ENCODE measurements at places on chromosomes 2 and 18. TPM values are rescaled to one million over a fixed set of nuclear protein-coding genes. Genes with fewer than 3 reads are reported as not detected.

The STAT4 gene
- total RNA-seq: 1.1 TPM

The MPP4 gene
- total RNA-seq: not detected

The CNTNAP5 gene
- not detected for total RNA-seq

The POTEI gene
- not detected for total RNA-seq

The KANSL1L gene
- total RNA-seq: 11.2 TPM

The AFF3 gene
- total RNA-seq: 16.0 TPM

The KLHL41 gene
- 0.29 TPM for total RNA-seq

The RFTN2 gene
- under 0.01 TPM for total RNA-seq

The GPR17 gene
- total RNA-seq: not detected

The PAX8 gene
- 118 TPM for total RNA-seq

GRCh38 chr2:59851836-59852475, 701.5 kb downstream of the BCL11A start:
- no peak for DNase-seq

- no peak for DNase-seq
Measured at GRCh38 chr2:68246396-68246795, 5.9 kb downstream of the PPP3R1 start.

GRCh38 chr2:128300151-128301020, 18.3 kb downstream of the HS6ST1 start:
- no peak for DNase-seq

- DNase-seq: no peak
Measured at GRCh38 chr2:141889788-141890187, 241.0 kb downstream of the LRP1B start.

GRCh38 chr2:116804901-116805300, 1009.6 kb upstream of the DDX18 start:
- DNase-seq: no peak

DNA sequence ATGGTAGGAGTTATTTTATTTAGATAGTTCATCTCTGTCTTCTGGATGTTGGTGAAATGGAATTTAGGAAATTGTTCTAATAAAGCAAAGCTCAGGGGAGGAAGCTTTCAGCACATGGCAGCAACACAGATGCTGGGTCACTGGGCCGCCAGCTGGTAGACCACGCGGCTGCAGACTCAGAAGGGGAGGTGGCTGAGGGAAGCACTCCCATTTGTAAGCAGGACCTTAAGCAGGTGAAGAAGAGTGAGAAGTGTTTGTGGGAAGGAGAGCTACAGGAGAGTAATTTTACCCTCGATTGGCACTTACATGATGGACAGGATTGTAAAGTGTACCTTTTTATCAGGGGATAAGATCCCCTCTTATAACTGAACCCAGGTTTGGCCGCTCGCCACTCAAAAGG, 24.4 kb downstream of the NMS start:
- no peak for DNase-seq

DNA sequence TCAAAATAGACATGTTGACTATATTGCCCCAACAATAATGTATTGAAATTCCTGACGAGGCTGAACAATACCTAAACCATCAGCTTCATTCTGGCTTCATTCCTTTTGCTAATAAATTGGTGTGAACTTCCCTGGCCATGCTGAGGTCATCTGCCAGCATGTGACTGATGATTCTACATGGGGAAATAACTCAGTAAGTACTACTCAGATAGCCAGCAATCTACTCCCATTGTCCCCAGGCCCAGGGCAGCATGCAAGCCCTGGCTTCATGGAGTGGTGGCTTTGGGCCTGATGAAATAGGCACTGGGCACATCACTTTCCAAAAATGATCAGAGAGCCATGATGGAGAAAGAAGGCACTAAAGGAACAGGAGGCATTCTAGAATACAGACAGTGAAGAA, 468.5 kb upstream of the PIK3C3 start:
- no peak for DNase-seq

DNA sequence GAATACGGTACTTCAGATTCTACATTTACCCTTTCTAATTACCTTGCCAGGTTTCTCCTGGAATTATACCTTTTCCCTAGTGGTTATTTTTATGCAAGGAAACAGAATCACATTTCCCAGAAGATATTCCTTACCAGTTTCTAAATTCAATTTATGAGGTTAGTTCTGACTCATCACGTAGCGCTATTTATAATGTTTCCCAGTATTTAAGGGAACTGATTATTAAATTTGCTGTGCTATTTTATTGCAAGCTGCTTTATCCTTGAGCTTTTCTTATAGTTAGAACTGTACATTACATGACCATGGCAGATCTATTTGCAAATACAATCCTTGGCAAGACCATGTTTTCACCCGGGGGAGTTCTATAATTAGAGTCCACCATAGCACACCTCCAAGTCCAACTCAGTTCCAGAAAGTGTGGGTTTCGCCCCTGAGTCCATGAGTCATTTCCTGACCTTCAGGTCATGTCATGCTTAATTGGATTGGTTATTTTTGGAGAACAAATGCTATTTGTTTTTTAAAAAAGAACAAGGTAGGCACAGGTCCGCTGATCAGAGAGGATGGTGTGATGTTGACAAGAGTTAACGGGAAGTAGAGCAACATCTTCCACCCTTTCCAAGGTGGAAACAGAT, 126.6 kb downstream of the ZNF532 start:
- DNase-seq: no peak

GRCh38 chr2:150663143-150663542, 175.7 kb upstream of the RND3 start:
- DNase-seq: no peak

DNA sequence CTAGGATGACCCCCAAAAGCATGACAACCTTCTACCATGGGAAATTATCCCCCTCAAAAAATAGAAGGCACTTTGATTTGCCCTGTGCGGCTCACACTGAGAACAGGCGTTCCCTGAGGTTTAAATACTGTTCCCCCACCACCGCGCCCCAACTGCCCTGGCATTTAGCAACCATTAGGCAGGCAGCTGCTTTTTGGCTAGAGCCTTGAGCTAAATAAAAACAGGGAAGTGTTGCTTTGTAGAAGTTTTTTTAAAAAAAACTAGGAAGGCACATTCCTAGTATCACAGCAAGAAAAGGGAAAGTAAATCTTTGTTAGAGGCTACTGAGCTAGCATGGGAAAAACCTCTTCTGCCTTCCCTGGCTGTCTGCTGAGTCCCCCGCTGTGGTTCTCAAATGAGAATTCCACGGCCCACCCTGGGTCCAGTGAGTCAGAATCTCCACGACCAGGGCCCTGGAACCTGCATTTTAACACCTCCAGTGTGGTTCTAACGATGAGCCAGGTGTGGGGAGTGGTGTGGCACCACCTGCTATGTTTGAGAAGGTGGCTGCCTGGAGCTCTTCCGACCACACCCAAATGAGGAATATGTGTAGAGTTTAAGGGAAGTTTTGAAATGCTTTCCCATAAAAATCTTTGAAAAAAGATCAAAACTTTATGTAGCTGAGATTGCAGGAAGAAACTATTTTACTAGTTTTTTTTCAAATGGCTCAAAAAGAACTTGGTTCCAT, 66.4 kb downstream of the VIT start:
- DNase-seq: no peak

GRCh38 chr2:203591642-203592041, 56.5 kb upstream of the RAPH1 start:
- peak; percentile 37 for DNase-seq

DNA sequence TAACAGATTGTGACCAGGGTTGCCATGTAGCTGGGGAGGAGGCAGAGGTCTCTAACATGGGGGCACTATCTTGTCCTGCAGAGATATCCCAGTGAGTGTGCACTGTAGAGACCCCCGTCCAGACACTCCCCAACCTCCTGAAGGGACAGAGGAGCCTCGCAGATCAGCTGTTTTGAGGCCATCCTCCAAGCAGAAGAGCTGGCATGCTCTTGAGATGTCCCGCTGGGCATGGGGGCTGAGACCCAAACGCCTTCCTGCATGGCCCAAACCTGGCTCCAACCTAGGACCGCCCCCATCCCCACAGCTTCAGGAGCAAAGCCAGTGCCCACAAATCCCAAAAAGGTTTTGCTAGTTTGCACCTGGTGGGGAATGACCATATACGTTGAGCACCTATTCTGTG, 2.7 kb upstream of the SLC66A3 start:
- no peak for DNase-seq

- DNase-seq: no peak
Measured at GRCh38 chr2:3025261-3025660, 352.4 kb downstream of the EIPR1 start.

GRCh38 chr18:70385474-70385873, 96.6 kb downstream of the SOCS6 start:
- DNase-seq: no peak

- no peak for DNase-seq
Measured at GRCh38 chr18:6650747-6651146, 78.8 kb upstream of the ARHGAP28 start.

- no peak for DNase-seq
Measured at GRCh38 chr2:182716650-182716979, 558 bp downstream of the DNAJC10 start.

DNA sequence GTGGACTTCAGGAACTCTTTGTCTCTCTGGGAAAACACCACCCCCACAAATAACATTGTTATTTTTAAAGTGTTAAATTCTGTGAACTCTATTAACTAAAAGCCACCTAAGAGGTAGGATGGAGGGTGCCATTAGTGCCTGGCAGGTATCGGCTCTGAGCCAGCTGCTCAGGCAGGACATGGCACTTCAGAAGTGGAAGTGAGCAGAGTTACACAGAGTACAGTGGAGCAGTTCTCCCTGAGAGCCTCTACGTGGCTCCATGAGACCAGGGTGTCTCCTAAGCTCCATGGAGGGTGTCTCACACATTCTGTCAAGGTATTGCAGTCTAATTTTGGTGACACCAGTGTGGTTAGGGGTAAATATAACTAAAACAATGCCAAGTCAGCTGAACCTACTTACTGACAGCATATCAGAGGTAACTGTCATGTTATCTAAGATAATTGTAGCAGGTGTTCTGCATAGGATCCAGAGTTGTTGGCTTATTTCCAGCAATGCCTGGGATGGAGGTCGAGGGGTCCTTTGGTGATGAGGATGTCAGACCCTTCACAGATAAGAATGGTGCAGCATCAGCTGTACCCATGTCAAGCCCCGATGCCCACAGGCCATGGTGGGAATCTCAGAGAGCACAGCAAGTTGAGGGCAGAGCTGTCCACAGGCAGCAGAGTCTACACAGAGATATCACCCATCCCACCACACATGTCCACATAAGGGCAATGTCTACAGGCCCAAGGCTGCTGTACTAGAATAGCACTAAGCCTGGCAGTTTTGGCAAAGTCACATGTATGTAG, 8.6 kb upstream of the MALL start:
- no peak for DNase-seq

DNA sequence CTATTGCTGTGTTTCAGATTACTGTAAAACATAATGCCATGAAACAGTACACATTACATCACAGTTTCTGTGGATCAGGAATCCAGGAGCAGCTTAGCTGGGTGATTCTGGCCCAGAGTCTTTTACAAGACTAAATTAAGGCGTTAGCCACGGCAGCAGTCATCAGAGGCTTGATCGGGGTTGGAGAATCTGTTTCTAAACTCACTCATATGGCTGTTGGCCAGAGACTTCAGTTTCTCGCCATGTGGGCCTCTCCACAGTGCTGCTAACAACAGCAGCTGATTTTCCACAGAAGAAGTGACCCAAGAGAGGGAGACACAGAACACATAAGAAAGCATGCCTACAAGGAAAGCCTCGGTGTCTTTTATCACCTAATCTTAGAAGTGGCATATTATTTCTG, 89.2 kb upstream of the MYO3B start:
- DNase-seq: no peak

DNA sequence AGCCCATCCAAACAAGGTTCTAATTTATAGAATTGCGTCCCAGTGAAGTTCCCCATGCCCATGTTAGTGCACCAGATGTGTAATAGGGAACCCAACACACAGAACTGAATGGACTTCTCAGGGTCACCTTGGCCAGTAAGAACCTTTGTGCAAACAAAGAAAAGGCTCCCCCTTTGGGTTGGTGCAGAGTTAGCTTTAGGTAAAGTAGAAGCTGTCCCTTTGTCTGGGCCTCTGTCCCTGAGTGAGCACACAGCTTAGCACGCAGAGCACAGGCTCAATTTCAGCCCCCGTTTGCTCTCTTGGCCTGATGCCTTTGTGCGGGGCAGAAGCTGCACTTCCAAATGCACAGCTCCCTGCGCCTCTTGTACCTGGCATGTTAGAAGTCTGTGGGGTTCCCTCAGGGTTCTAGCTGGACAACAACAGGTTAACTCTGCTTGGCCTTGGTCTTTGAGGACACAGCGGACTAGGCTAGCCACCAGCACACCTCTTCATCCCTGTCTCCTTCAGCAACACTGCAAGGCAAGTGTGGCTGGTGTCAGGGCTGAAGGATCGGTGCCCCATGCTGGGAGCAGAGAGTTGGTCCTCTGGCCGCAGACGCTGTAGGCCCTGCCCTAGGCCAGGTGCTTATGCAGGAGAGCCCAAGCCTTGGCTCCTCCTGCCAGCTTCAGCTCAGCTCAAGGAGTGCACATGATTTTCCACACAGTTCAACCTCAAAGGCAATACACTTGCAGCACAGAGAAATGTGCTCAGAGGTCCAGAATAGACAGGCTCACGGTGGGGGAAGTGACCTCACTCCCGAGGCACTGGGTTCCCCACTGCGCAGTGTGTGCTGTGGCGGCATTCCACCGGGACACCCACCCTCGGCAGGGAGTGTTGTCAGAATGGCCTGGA, 73.3 kb upstream of the FOSL2 start:
- DNase-seq: no peak

- peak; percentile 18 for DNase-seq
Measured at GRCh38 chr2:209425471-209426071, 1.7 kb downstream of the MAP2 start.

DNA sequence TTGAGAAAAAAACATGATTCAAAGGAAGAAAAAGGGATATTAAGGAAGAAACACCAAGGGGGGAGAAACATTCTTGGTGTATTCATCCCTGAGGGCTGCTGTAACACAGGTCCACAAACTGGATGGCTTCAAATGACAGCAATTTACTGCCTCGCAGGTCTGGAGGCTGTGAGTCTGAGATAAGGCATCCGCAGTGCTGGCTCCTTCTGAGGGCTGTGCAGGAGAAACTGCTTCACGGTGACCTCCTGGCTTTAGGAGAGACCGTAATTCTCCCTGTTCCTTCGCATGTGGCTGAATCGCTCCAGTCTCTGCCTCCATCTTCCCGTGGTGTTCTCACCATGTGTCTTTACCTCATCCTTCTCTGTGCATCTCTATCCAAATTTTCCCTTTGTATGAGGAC, 490.7 kb downstream of the EIPR1 start:
- no peak for DNase-seq

- no peak for DNase-seq
Measured at GRCh38 chr2:57490741-57491140, 555.9 kb upstream of the VRK2 start.

GRCh38 chr2:10453905-10454298, 5.8 kb upstream of the ODC1 start:
- no peak for DNase-seq

- DNase-seq: no peak
Measured at GRCh38 chr2:200810998-200811332, 745 bp upstream of the BZW1 start.

- no peak for DNase-seq
Measured at GRCh38 chr2:212145121-212145520, 393.5 kb downstream of the ERBB4 start.

DNA sequence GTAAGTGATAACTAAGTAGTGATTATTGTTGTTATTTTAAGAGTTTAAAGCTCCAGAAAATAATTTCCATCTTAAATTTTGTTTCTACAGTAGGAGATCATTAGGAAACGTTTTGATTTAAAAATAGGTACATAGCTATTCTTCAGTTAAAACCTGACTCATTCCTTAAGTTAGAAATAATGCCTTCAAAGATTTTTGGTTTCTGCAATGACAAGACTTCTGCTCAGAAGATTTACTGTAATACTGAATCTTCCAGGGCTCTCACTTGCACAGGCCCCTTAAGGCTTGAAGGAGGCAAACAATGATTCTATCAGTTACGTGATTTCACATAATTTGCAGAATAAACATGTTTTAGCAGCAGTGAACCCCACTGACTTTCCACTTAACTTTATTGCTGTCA, 333.7 kb downstream of the RAD51AP2 start:
- DNase-seq: no peak

All from kidney epithelial cell (primary cell).